Non-pigmented ciliary epithelial cell (primary cell): ENCODE measurements at places on chromosomes 6 and 20.

DNA sequence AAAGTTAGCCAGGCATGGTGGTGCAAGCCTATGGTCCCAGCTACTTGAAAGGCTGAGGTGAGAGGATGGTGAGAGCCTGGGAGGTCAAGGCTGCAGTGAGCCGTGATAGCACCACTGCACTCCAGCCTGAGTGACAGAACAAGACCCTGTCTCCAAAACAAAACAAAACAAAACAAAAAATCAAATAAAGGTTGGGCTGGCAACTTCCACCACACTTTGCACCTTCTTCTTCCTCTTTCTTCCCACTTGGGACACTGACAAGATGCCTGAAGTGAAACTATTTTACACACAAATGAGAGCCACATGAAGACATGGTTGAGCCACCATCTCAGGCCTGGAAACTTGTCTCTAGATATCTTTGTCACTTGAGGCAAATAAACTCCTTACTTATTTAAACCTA, 53.8 kb upstream of the CCDC28A start:
- DNase-seq = no peak

GRCh38 chr20:49285813-49286494, 8.1 kb upstream of the ZNFX1 start:
- DNase-seq = no peak

DNA sequence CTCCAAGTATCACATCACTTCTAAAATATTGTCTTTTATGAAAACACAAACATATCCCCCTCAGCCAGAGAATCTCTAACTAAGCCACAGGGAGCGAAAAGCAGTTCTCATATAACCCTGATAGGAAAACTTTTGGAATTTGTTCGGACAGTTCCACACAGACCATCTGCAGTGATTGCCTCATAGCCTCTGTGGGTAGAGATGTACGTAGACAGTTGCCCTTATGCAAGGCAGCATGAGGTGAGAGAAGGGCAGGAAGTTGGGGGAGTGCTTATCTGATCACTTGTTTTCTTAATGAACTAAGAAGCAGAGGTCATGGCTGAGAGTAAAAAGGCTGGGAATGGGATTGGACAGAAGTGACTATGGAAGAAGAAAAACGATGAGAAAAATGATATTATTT, 39.6 kb downstream of the SLC23A2 start:
- peak; percentile 86 for DNase-seq

- DNase-seq = no peak
Measured at GRCh38 chr6:133062077-133062476, 179.1 kb upstream of the EYA4 start.

- DNase-seq = no peak
Measured at GRCh38 chr6:30570740-30571074, 535 bp upstream of the ABCF1 start.

DNA sequence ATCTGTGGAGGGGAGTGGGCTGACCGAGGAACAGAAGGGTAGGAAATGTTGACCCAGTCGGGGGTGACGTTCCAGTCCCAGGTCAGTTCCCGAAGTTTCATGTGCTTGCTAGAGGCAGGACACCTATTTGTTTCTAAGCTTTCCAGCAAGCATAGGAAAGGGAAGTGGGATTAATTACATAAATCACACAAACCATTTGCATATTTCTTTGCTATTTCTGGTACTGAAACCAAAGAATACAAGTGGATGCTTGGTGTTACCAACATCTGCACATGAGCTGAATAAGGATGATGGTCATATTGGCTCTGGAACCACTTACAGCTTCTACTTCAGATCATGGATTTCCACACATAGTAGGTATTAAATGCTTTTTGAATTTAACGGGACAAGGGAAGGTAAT, 546.5 kb downstream of the PRKN start:
- no peak for DNase-seq

DNA sequence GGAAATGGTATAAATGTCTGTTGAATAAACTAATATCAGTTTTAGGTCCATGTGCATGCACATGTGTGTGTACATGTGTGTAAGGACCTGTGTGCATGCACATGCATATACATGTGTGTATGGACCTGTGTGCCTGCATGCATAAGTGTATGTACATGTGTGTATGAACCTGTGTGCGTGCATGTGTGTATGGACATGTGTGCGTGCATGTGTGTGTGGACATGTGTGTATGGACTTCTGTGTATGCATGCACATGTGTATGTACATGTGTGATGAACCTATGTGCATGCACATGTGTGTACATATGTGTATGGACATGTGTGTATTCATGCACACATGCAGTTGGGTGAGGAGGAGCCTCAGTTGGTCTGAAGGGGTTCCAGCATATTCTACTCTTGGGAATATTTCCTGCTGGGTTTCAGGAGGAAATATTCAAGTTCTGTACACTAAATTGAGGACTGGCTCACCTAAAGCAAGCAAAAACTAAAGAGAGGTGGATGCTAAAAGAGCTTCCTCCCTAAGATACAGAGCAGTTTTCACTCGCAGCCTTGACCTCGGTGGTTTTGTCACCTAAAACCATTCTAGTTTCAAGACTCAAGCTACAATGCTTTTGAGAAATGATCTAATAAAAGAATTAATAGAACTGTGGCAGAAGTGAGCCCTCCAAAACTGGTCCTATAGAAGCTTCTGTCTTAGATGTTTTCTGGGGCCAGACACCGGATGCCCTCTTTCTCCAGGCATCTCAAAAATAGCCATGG, 742.8 kb downstream of the MAFB start:
- DNase-seq = no peak

GRCh38 chr20:59412875-59413284, 112.5 kb downstream of the EDN3 start:
- no peak for DNase-seq

DNA sequence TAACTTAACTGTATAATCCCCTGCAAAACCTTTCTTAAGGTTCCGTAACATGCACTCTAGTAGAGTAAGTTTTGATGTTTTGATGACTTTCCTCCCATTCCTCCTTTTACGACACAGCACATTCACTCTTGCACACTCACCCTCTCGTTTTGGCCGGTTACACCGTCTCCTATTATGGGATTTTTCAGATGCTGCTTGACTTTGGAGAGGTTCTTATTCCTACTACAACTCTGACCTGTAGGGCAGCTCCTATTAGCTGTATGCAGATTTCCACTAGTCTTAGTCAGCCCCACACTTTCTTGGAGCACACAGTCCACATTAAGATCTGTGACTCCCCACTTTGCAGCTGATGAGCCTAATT, 223.7 kb upstream of the SYNCRIP start:
- DNase-seq = no peak
